Stimulated activated CD4-positive, alpha-beta T cell treated with anti-CD3 and anti-CD28 coated beads, Interleukin-1b, Interleukin-23, amount 100 ng/mL, for 1 hour (primary cell): ENCODE measurements at places on chromosomes 4 and X.

GRCh38 chrX:38220024-38220414, 652 bp downstream of the SRPX start:
- no peak for DNase-seq

DNA sequence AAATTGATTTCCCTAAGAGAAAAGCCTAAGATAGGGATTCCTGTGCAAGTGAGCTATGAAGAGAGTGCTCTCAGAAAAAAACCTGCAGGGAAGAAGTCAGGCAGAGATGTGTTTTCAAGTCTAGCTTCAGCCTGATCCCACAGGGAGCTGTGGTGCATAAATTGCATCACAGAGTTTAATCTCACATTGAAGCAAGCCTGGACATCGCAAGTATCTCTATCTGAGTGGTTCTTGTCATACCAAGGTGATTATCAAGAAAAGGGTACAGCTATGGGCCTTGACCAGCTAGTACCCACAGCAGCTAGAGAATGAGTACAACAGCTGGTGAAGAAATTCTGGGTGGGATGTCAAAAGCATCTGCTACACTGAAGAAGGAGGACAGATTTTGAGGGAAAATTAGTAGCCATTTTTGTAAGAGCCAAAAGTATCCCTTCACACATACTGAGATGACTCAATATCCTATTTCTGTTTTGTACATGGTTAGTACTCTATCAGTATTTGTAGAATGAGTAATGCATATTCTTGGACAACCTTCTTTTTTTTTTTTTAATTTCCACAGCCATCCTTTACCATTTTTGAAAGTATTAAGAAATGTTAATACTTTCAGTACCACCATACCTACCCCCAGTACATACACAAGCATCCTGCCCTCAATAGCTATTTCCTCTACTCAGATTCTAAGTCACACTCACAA, 708.9 kb downstream of the IL1RAPL1 start:
- no peak for DNase-seq

GRCh38 chrX:1535241-1536041, 1.5 kb downstream of the P2RY8 start:
- no peak for DNase-seq

DNA sequence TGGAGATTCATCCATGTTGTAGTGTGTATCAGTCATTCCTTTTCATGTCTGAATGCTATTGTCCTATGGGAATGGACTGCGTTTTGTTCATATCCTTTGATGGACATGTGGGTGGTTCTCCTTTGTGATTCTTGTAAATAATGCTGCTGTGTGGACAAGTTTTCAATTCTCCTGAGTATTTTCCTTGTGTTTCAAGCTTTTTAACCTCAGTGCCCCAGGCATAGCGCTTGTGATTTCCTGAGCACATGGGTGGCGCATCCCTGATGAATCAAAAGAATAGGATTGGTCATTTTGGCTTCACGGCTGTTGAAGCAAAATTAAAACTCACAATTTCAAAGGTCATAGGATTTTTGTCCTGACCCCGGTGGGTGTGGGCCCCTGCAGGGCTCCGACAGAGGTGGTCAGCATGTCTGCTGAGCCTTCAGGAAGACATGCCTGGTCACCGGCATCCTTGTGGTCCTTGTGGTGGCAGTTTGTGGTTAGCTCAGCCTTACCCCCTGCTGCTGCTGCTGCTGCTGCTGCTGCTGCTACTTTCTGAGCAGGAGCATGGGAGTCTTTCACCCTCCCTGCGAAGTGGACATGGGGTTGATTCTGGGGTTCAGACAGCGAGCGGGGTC, 30.0 kb downstream of the SHROOM2 start:
- no peak for DNase-seq
